ENCODE measurements at places on chromosomes 13 and 19.

DNA sequence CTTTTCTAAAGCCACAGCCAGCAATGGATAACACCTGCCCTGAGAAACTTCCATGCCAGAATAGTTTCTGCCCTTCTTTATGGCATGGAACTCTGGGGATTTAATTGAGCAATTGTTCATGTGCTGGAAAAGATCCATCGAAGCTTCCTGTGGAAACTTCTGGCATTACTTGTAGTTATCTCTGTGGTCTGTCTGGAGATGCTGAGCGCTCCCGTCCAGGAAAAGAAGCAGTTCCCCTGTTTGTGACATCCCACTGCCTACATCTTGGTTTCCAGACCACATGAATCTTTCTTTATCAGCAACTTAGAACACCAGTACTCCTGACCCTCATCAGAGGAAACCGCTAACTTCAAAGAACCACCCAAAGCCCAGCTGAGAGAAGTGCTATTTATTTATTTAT lies 24.6 kb downstream of the FLT1 start:
- no peak for DNase-seq

DNA sequence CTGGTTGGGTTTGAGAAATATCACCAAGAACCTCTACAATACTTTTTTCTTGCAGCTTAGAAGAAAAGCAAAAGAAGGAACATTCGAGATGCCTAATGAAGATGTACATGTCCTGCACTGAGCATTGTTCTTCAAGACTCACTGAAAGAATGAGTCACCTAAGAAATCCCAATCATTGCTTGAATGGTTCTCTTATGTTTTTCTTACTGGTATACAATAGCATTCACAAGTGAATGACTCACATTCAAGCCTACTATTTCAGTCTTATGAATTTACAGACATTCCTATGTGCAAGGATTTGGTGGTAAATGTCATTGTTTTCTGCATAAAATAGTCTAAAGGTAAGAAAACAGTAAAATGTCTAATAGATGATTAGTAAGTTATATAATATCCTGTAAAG lies 594.6 kb downstream of the PCDH9 start:
- DNase-seq, result no peak

GRCh38 chr13:85536706-85537105 lies 262.5 kb downstream of the SLITRK6 start:
- no peak for DNase-seq

DNA sequence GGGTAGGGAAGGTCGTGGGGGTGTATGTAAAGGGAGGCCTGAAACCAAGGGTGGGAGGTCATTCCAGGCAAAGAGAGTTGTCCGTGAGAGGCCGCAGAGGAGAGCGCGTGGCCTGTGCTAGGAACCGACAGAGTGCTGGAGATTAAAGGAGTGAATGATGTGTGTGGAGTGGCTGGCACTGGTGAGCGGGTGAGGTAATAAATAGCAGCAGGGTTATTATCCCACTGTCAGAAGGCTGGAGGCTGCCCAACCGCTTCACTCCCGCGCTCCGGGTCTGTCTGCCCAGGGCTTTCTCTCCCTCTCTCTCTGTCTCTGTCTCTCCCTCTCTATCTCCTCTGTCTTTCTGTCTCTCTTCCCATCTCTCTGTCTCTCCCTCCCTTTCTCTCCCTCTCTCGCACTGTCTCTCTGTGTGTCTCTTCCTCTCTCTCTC lies 17.4 kb downstream of the ZNF579 start:
- DNase-seq, result peak; percentile 14
